Stimulated activated CD4-positive, alpha-beta T cell treated with anti-CD3 and anti-CD28 coated beads, Interleukin-12 subunit alpha, Interleukin-12 subunit beta, amount 100 ng/mL, for 48 hours (primary cell): ENCODE measurements at places on chromosomes 1 and 21.

- DNase-seq, result no peak
These were observed 107.2 kb downstream of the FAF1 start for GRCh38 chr1:50852889-50853288.

DNA sequence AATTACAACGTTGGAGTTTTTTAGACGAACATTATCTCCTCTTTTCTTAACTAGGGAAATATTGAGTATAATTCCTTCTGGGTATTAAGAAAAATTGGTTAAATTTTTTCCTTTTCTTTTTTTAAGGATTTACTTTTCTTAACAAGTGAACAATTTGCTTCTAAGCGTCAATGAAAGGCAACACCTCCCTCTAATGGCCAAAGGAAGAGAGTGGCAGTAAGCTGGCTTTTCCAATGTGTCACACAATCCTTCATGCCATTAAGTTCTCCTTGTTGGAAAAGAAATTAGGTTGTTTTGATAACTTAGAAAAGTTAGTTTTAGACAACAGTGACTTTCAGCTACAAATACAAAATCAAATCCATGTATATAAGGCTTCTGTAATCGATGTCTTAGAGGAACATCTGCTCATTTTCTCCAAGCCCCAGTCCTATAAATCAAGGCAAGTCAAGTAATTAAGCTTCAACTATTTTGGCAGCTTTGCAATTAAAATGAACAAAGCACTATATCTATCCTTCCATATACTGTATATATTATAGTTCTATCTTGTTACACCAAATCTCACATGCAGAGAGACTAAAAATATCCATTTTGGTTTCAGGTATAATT lies 62.8 kb downstream of the EDEM3 start:
- no peak for DNase-seq

DNA sequence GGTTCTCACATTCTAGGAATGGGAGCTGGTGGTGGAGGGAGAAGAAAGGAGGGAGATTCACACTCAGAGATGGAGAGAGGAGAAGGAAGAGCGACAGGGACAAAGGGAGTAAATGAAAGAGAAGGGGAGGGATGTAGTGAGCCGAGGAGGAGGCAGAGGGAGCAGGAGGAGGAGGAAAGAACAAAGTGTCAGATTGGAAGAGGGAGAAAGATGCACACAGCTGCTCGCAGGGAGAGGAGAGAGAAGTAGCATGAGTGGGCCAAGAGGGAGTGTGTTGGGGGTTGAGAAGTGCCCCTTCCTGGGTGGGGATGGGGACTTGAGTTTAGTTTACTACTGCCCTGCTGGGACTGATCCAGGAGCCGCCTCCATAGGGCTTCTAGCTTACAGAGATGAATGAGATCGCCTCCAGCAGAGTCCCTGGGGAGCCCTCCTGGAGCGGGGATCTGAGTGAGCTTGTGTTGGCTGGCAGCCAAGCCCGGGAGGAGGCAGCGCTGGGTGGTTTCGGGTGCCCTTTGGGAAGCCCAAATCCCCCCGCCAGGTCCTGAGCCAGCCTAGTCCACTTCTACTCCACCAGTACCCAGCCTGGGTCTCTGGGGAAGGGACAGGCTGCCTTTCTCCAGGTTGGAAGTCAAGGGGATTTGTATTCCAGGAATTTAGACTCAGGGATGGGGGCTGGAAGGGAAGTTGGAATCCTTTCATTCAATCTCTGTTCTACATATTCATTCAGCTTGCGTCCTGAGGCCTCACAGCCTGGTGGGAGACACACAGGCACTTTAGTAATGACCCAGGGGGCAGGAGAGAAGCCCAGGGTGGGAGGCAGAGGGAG lies 20.9 kb downstream of the PTPRU start:
- no peak for DNase-seq

GRCh38 chr21:25496825-25497482 lies 110.3 kb downstream of the MRPL39 start:
- DNase-seq, result no peak

- peak; percentile 15 for DNase-seq
These were observed 31.3 kb downstream of the NCMAP start for GRCh38 chr1:24586970-24587820.

GRCh38 chr1:88655140-88655539 lies 28.9 kb upstream of the PKN2 start:
- no peak for DNase-seq

DNA sequence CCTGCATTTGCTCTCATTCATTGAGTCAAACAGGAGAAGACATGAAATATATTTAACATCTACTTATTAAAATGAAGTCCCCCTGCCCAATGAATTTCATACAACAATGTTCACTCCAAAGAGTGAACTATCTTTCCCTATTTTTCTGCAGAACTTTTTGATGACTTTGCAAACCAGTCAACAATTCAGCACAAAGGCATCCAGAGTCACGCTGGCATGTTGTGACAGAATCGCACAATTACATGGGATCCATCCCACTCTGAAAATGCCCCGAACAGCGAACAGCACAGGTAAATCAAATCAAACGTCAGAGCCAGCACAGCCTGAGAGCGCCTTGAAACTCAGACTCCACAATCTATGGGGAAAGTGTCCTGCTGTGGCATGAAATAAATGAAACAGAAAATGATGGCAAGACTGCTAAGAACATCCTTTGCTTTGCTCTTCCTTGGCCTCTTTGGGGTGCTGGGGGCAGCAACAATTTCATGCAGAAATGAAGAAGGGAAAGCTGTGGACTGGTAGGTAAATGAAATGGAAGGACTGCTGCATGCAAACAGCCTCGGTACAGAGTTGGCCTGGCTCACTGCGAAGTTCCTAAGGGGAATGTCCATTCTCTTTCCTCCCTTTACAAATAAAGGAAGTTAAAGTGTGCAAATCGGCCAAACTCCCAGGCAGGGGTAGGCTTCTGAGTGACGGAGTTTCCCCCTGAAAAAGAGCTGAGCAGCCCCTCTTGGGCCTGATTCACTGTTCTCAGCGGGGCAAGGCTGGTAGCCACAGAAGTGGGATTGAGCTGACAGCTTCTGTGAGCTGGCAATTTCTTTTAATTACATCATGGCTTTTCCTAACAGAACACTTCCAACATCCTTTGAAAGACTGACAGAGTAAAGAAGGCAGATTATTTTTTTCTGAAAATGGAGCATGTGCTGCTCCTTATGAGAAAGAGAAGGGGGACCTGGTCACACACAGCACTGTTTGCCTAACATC lies at the start of gene DNASE2B:
Gene DNASE2B (plus strand): TSS at position 310 of the 981 bp plus-strand sequence. CDS start 81 bp downstream, at position 391.
- DNase-seq, result no peak

GRCh38 chr1:158058237-158058985 lies 65.0 kb downstream of the KIRREL1 start:
- no peak for DNase-seq

- no peak for DNase-seq
These were observed 75.1 kb upstream of the COG2 start for GRCh38 chr1:230567221-230567575.

GRCh38 chr1:42365118-42365517 lies 15.5 kb upstream of the RIMKLA start:
- DNase-seq, result no peak

DNA sequence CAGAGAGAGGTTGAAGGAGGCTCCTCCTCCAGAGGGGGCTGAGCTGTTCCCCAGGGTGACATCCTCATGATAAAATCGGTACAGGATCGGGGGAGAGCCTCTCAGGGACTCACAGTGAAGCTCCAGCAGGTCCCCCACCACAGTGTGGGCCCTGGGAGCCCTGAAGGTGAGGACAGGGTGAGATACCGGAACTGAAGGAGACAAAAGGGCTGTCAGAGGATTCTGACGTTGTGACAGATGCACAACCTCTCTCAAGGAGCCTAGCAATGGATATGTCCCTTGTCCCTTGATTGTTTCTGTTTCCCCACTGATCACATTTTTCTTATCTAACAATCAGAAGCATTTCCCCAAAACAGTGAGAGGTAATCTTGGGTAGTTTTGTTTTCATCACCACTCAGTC lies 5.2 kb downstream of the FCRL3 start:
- no peak for DNase-seq

- no peak for DNase-seq
These were observed 4.6 kb downstream of the MPZ start for GRCh38 chr1:161304927-161305866.

DNA sequence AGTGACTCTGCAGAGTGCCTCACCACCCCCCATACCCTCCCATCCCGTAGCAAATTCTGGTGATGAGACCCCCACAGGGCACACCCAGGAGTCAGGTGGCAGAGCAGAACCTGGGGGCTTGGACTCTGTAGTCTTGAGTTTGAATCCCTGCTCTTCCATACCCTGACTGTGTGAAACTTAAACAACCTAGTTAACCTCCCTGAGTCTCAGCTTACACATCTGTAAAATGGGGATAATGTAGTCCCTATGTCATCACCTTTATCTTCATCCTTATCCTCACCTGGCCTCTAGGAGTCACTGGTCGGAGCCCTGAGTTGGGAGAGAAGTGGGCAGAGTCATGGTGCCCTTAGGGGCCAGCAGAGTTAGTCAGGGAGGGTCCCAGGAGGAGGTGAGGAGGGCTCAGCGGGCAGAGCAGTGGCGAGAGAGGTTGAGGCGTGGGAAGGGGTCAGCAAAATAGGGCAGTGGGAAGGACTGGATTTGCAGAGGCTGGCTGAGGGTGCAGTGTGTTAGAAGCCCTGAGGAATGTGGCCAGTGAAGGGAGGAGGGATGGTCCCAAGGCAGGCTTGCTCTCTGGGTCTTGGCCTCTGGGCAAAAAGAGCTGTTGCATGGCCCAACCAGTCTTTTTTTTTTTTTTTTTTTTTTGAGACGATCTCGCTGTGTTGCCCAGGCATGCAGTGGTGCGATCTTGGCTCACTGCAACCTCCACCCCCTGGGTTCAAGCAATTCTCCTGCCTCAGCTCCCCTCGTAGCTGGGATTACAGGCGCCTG lies 18.6 kb downstream of the C1orf167 start:
- no peak for DNase-seq

- DNase-seq, result no peak
These were observed 11.8 kb upstream of the TMEM240 start for GRCh38 chr1:1552263-1552639.

DNA sequence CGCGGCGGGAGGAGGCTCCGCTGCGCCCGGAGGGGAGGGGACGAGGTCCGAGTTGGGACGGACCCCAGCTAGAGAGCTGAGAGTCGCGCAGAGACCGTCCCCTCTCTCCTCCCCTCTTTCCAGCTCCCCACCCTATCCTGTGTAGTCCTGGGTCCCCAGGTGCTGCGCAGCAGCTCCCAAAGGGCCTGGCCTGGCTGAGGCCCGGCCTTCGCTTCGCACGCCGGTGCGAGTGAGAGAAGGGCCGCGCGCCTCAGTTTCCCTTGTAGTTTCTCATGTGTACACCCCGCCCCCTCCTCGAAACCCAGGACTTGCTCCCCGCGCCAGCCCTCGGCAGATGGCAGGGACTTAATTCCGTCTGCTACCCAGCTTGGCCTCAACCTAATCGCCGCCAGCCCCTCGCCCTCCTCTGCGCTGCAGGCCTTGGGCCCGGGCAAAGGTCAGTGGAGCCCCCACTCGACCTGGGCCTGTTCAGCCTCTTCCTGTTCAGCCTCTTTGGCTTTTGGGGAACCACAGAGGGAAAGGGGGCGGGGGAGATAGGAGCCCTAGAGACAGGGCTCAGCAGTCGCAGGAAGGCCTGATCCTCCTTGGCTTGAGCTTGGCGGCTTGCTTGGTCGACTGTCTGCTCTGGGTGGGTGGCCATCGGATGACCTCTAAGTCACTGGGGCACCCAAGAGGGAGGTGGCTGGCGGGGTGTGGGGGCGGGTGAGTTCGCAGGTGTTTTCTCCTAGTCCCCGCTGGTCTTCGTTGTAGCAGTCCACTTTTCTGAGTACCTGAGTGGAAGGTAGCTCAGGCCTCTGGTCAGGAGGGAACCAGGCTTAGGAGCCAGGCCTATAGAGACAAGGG lies 1.0 kb downstream of the ZNF687 start:
- DNase-seq, result no peak

GRCh38 chr1:145985502-145986439 lies 10.6 kb downstream of the TXNIP start:
- DNase-seq, result no peak

- DNase-seq, result no peak
These were observed 853 bp downstream of the TTC22 start for GRCh38 chr1:54800041-54800898.

- no peak for DNase-seq
These were observed 40.6 kb downstream of the OPTC start for GRCh38 chr1:203534526-203534925.

DNA sequence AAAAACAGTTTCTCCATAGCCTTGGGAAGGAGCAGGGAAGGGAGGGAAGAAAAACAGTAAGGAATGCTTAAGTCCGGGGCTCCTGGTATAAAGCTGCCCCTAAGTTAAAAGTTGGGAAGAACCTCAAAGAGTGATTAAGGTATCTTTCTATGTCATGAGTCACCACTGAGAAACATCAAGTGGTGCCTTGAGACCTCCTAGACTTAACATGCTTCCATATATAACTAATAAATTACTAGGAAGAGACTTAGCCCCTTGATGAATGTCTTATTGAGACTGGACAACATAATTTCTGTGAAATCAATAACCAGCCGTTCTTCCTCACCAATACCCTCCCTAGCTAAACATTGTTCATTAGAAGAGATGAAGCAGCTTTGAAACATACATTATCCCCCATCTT lies 121.8 kb upstream of the SLC44A3 start:
- no peak for DNase-seq

- no peak for DNase-seq
These were observed 7.5 kb upstream of the SSBP3 start for GRCh38 chr1:54413732-54414131.

- no peak for DNase-seq
These were observed 9.5 kb upstream of the CSF1 start for GRCh38 chr1:109901141-109901523.

DNA sequence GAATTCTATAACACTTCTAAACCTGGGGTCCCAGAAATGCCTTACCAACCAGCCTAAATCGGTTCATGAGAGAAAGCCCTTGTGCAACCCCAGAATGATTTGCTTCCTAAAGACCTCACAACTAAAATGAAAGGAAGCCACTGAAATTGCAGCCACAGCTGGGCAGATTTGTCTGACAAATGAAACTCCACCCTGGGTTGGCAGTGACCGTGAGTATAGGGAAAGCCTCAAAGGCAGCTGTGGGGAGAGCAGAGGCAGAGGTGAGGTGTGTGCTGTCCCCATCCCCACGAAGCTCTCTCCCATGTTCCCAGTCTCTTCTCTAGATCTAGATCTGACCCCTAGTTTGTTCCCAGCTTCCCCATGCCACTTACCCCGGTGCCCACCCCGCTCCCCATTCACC lies 23.1 kb downstream of the RHBDL2 start:
- DNase-seq, result no peak

DNA sequence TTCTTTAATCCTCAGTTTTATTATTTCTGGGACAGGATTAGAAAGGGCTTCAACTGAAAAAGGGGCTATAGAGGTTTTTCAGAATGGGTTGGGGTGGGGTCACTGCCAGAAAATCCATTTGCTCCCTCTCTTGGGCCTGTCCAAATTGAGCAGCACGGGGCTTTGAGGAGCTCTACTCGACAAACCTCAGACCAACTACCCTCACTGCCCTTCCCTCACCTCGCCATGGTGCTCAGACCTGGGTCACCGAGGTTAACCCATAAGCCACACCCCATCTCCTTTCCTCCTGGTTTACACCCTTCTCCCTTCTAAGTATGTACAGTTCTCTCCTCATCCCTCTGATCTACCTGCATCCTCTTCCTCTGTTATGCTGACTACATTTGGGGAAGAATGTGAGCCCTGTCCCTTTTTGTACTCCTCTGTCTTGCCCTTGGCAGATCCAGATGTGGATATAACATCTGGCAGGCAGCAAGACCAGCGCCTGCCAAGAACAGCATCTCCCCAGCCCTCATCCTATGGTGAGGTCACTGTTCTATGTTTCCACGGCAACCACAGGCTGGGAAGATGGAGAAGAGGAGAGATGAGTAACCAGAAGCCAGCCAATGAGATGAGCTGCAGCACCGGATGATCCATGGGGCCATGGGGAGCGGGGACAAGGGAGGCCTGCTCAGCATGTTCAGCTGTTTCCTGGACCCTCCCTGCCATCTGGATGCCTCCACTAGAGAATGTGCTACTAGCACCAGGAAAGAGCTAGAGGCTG lies 3.7 kb upstream of the FABP3 start:
- no peak for DNase-seq
